ENCODE measurements at places on chromosomes 1 and 21. TPM values are rescaled to one million over a fixed set of nuclear protein-coding genes. Genes with fewer than 3 reads are reported as not detected.

DNA sequence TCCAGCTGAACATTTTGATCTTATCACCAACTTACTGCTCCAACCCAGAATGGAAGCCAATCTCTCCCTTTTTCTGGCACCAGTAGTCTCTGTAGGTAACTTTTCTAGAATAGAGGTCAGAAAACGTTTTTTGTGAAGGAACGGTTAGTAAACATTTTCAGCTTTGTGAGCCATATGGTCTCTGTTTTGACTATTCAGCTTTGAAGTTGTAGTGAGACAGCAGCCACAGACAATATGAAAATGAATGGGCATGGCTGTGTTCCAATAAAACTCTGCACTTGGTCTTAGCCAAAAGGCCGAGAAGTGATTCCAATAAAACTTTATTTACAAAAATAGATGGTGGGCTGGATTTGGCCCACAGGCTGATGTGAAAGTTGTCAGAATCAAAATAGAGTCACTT, 28.9 kb downstream of the MAP10 start:
- DNase-seq = no peak

DNA sequence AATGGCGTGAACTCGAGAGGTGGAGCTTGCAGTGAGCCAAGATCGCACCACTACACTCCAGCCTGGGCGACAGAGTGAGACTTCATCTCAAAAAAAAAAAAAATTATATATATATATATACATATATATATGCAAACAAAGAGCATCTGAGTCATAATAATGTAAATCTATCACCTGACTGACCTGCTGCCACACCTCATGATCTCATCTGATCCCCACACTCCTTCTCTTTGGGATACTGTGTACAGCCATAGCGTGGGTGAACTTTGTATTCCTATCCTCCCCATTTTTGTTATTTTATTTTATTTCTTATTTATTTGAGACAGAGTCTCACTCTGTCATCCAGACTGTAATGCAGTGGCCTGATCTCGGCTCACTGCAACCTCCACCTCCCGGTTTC, 2.6 kb upstream of the HDAC1 start:
- no peak for DNase-seq

DNA sequence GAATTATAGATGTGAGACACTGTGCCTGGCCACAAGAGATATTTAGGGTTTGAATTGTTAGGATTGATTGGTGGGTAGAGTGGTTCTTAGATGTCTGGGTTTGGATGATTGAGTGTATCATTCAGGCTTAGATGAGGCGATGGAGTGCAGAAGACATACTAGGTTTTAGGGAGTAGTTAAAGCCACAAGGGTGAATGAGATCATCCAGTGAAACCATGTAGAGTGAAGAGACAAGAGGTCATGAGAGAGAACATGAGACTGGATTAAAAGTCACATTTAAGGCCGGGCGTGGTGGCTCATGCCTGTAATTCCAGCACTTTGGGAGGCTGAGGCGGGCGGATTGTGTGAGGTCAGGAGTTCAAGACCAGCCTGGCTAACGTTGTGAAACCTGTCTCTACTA, 37.2 kb downstream of the ZFYVE9 start:
- DNase-seq = no peak

DNA sequence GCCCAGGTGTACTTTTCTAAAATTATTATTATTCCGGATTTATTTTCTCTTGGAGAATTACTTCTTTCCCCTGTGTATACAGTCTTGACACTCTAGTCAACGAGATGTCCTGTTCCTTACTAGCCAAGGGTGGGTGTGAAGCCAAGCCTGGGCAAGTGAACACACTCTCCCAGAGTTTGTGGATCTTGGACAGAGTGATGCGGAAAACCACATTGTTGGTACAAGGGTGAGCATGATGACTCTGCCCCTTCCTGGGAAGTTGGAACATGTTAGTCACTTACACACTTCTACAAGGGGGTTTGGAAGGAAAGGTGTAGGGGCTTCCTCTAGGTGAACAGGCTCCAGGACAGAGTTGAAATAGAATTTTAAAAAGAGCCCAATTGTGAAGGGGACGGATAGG, 20.0 kb upstream of the RD3 start:
- no peak for DNase-seq

GRCh38 chr1:193366764-193367507, 180.5 kb upstream of the B3GALT2 start:
- no peak for DNase-seq

DNA sequence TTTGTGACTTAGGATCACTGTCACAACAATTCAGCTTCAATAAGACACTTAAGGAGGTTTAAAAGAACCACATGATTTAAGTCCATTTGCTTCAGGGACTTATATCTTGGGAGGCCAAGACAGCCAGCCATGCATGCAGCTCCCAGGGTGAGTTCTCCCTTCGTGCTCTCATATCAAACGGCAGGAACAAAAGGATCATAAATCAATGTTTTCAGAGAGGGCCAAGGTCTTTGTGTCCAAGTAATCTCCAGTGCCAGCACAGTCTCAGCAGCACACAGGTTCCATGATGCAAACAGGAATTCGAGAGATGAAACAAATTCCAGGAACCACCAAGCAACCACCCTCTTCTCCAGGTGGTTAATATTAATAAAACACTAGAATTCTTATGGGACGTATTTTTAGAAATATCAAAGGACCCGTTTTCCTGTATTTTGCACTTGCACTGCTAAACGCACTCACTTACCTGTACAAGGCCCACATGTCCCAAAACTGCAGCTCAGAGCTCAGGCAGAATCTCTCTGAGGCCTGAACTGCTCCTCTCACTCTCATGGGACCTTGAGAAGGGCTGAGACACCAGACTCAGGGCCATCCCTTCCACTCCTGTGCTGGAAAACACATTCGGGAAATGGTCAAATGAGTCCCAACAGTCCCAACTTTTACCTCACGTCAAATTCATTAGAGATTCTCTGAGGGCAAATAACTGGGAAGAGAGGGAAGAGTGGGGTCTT, 100.0 kb upstream of the RAB4A start:
- DNase-seq = no peak

The RNF223 gene
- total RNA-seq = not detected

DNA sequence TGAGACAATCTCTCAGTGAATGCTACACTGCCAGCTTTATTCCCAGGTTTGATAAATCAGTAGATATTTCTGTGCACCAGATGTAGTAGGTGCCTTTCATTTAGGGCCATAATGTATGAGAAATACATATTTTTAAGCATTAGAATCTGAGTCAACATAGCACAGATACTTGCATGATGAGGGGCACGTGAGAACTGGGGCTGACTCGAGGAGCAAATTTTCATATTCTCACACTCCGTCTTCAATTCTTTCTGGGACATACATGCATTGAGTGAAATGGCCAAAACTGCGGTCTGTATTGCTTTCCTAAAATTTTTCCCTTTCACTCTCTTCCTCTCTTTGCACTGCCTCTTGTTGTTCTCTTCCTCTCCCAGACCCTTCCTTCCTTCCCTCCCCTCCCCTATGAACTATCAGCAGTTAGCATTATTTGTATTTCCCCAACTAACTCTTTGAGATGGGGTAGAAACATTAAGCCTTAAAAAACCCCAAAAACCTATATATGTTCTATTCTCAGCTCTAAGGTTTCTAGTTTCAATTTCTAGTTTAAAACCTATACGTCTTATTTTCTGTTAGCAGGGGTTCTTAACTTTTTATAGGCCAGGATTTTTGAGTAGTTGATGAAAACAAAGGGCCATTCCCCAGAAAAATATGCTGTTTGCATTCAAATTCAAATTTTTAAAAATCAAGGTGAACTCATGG, 289.1 kb downstream of the PTBP2 start:
- no peak for DNase-seq

GRCh38 chr1:214584805-214585766, 17.9 kb upstream of the CENPF start:
- no peak for DNase-seq

DNA sequence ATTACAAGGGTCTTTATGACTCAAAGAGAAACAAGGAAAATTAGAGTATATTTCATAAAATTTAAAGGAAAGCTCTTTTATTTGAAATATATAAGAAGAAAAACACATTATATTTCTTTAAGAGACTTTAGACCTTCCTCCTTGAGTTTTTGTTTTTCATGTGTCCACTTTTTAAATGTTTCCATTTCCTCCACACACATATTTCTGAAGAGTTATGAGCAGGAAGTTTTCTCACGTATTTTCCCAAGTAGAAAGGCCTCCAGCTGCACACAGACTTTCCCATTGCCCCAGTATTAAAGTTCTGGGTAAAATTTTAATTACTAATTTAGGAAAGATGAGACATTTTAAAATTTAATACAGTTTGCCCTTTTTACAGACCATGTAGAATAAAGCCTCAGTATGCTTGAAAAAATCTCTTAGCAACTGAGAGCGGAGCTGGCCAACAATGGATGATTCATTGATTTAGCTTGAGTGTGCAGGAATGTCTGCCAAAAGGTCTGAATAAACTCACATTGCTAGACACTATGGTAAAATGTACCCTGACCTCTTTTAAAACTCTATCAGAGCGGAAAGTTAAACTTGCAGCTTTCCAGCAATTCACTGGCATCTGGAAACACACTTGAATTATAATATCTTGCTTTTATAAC, 57.9 kb downstream of the DDAH1 start:
- DNase-seq = no peak

DNA sequence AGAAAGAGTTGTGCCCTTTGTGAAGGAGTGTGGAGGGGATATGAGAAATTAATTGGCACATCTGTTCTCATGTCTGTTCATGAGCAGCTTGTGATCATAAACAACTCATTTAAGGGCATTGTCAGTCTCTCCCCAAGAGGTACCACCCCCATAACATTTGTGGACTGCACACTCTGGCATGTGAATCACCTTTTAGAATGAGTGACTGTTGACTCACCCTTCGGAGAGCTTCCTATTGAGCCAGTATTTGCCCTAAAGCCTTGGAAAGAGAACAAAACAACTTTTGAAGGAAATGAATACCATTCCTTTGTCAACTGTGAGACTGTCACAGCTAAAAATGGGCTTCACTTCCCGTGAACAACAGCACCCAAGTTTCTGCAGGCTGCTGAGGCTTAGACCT, 27.5 kb upstream of the MYSM1 start:
- DNase-seq = no peak

The ACAP3 gene
- 19.5 TPM for total RNA-seq

DNA sequence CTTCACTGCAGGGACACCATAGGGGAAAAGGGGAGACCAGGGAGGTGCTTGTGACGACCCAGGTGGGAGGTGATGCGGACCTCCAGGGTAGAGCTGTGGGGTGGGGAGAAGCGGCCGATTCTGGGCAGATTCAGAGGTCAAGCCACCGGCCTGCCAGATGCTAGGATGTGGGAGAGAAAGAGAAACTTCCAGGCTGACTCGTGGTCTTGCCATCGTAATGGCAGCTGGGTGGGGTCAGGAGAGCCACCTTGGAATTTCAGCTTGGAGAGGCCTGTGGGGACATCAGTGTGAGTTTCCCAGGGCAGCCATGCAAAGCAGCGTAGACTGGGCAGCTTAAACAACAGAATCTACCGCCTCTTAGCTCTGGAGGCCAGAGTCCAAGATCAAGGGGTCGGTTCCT, 258.0 kb upstream of the VAMP3 start:
- no peak for DNase-seq

The HSD3B2 gene
- total RNA-seq = not detected

- DNase-seq = peak; percentile 66
These were observed at the start of gene USP24 for GRCh38 chr1:55215194-55216021. Gene USP24 (minus strand): TSS chr1:55215364. CDS start chr1:55215113, 251 bp downstream.

GRCh38 chr1:203041351-203041932, 15.2 kb downstream of the PPFIA4 start:
- DNase-seq = no peak

GRCh38 chr1:207089627-207090355, 1.1 kb downstream of the C4BPB start:
- DNase-seq = no peak

The GPR25 gene
- total RNA-seq = not detected
